Pancreas (tissue), 10 donors: ENCODE measurements at places on chromosomes 16 and 17. TPM values are rescaled to one million over a fixed set of nuclear protein-coding genes. Genes with fewer than 3 reads are reported as not detected.
A peak's percentile ranks its signal among the peaks of the same experiment; 100 is the strongest.

DNA sequence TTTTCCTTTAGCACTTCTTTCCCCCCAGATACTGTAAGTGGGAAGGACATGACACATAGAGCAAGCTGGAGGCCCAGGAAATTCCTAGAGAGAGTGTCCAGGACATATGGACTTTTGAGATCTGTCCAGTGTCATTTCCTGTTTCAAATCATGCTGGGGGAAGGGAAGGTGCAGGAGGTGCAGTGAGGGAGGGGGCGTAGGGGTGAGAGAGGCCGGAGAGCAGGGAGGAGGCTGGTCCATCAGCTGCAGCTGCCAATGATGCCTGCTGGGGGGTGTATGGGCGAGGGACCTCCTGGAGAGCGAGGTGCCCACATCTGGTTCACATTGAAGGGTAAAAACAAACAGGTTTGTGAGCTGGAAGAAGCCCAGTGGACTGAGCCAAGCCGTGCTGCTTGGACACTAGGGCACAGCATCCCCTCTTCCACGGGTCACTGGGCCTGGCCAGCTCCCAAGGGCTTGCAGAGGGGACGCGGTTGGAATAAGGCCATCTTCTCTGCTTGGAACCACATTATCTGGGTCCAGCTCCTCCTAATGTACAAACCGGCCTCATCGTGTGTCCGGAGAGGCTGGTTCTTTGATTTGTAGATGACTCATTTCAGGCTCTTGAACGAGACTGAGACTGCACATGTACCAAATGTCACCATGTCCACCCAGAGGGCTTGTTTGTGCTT is 70.4 kb upstream of the SMURF2 start:
- DNase-seq: no peak

GRCh38 chr16:11674001-11674817 is 6.0 kb downstream of the SNN start:
- DNase-seq: no peak

DNA sequence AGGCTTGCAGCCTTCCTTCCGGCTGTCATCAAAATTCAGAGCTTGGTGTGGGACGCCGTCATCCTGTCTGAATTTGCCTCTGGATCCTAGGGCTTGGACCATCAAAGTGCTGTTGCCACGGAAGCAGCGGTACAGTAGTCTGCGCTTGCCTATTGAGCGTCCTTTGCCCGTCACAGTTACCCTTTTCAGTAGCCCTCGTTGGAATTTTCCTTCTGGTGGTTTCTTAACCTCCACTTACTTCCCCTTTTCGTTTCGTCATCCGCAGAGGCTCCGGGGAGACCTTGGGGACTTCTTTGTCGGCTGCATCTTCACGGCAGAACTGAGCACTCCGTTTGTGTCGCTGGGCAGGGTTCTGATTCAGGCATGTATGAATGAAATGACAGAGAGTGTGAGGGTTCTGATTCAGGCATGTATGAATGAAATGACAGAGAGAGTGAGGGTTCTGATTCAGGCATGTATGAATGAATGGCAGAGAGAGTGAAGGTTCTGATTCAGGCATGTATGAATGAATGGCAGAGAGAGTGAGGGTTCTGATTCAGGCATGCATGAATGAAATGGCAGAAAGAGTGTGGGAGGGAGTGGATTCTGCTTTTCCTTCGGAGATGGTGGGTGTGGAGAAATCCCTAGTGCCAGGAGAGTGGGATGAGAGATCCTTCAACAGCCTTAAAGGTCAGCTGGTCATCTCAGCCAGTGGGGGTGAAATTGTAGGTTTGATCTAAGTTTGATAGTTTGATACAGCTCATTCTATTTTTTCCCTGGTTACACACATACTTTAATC is 8.0 kb downstream of the TLCD3A start:
- DNase-seq: no peak

DNA sequence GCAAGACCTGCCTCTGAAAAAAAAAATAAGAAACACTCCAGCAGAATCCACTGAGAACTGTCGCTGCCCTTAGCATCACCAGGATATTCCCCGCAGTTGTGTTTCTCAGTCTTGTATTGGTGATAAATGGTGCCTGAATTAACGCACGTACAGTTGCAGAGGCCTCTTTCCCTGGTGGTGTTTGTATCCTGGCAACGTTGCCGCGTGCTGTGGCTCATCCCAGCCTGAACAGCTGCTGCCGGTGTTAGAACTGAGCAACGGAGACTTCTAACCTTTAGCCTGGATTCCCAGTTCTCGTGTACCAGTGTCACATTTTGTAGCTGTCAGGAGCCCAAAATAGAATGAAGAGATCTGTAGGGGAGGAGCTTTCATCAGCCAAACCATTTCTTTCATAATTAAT is 4.8 kb downstream of the MLYCD start:
- DNase-seq: no peak

- DNase-seq: no peak
Measured at GRCh38 chr16:68408967-68409366, 39.3 kb downstream of the SMPD3 start.

GRCh38 chr16:58515871-58516767 is 802 bp downstream of the SETD6 start:
- peak; percentile 78 for DNase-seq

DNA sequence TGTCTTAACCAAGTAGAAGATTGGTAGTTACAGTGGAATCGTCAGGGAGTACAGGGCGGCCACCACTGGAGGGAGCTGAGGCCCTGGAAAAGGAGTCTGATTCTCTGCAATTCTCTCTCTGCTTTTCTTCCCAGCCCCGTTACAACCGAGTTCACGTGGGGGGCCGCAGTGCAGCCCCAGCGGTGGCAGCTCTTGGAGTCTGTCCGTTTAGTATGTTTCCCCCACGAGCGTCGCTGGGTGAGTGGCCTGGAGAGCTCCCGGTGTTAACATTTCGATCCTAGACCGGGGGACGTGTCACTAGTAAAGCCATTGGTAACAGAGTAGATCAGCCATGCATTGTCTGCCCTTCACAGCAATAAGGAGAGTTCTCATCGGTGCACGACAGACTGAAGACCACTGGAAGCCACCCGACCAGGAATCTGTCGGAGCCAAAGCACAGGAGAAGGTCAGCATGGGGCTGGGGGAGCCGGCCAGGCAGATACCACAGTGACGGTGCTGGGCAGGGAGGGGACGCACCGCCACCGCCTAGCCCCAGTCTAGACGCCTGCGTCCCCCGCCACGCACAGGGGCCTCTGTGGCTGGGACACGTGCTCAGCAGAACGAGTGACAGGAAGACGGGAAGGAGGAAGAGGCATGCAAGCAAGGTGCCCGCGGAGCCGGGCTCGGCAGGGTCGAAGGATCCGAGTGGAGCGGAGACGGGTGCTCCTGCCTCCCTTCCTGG is 15.7 kb downstream of the SLC16A3 start:
- DNase-seq: no peak

- no peak for DNase-seq
Measured at GRCh38 chr16:2710711-2711231, 9.3 kb downstream of the PRSS27 start.

DNA sequence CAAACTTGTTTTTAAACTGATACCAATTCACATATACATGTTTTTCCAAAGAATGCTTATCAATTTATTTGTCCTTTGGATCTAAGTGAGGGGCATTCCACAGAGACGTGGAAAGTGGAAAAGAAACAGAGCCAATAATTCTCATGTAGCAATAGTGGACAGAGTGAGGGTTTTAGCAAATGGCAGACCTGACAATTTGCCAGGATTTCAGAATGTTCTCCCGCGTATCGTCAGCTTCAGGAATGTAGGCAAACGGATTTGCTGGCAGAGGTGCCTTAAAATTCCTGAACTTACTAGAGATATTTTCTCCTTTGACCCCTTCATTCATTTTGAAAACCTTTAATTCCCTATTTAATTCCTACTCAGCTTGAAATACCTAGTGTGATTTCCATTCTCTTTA is 193.4 kb upstream of the CPHXL start:
- no peak for DNase-seq

DNA sequence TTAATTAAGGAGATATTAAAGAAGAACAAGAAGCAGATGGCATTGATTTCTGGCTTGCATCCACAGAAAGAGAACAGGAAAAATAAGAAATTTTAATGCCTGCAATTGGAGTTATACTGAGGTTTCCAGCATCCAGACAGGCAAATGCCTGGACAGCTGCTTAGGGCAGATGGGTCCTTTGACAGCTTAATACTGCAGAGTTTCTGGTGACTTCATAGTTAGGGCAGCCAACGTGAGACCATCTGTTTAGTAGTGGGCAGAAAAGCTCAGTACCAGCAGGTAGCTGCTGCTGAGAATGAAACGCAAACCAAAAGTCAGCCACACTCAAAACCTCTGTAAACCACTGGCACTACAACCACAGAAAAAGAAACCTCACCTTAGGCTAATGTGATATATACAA is 109.8 kb downstream of the CDK5R1 start:
- DNase-seq: no peak

DNA sequence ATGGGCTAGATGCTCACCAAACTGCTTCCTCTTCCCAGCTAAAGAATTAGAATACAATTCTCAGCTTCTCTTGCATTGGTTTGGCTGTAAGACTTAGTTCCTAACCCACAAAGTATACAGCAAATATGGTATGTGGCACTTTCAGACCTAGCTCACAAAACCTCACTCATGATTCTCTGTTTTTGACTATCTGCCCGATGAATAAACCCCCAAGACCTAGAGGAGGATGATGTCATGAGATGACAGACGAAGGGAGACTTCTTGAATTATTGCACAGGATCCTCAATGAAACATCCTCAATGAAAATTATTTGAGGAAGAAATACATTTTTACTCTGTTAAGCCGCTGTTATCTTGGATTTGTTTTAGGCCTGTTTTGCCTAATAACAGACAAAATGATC is 14.3 kb downstream of the CNOT1 start:
- DNase-seq: no peak

DNA sequence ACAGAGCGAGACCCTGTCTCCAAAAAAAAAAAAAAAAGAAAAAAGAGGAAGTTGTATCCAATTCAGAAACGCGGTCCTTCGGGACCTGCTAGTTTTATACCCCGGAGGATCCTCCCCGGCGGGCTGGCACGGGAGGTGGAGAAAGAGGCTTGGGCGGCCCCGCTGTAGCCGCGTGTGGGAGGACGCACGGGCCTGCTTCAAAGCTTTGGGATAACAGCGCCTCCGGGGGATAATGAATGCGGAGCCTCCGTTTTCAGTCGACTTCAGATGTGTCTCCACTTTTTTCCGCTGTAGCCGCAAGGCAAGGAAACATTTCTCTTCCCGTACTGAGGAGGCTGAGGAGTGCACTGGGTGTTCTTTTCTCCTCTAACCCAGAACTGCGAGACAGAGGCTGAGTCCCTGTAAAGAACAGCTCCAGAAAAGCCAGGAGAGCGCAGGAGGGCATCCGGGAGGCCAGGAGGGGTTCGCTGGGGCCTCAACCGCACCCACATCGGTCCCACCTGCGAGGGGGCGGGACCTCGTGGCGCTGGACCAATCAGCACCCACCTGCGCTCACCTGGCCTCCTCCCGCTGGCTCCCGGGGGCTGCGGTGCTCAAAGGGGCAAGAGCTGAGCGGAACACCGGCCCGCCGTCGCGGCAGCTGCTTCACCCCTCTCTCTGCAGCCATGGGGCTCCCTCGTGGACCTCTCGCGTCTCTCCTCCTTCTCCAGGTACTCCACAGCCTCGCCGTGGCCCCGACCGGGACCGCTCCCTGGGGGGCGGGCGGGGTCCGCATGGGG is at the start of gene CDH3:
Gene CDH3 (plus strand): TSS at position 596 of the 779 bp plus-strand sequence. CDS start 70 bp downstream, at position 666.
- peak; percentile 85 for DNase-seq

DNA sequence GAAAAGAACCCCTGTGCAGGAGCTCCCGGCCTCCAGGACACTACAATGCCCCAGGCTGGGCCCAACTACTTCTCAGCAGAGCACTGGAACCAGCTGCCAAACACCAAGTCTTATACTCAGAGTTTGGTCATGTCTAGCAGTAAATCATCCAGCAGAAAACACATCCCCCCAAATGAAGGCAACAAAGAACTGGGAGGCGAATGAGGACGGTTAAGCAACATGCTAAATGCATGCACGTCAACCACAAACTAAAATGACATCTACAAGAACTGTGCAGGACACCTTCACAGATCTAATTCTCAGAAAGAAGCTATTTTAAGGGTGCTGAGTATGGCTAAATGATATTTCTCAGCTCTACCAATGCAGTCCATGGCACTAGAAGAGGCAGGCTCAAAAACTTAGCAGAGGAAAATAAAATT is 7.6 kb upstream of the IRX5 start:
- DNase-seq: no peak

DNA sequence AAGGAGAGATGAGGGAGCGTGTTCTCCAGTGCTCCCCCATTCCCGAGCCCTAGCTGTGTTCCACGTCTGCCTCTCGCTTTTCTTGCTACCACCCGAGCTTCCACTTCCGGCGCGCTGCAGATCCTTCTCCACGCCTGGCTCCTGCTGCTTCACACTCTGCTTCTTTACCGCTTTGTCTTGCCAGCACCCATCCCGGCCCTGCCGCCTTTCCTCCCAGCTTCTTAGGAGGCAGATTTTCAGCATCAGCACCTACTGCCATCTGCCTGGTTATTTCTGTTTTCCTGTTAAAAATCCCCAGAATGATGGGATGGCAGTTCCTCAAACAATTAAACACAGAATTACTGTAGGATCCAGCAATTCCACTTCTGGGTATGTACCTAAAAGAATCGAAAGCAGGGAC is 64.7 kb downstream of the ELAC2 start:
- DNase-seq: no peak

Gene LRRC36
- 2.7 TPM for total RNA-seq

Gene LCMT1
- total RNA-seq: 35.0 TPM

Gene CRYM
- total RNA-seq: not detected

Gene CCL17
- total RNA-seq: not detected

Gene PDP2
- total RNA-seq: 8.0 TPM

Gene ANKRD40CL
- not detected for total RNA-seq

Gene ATP2A1
- 0.29 TPM for total RNA-seq

Gene KRT33A
- total RNA-seq: not detected

Gene DNAAF8
- 1.0 TPM for total RNA-seq

Gene ZFP1
- total RNA-seq: 4.2 TPM
